ENCODE measurements at places on chromosomes 11 and 22. TPM values are rescaled to one million over a fixed set of nuclear protein-coding genes. Genes with fewer than 3 reads are reported as not detected.

GRCh38 chr22:43035250-43035649 is 20.3 kb upstream of the PACSIN2 start:
- DNase-seq: no peak

DNA sequence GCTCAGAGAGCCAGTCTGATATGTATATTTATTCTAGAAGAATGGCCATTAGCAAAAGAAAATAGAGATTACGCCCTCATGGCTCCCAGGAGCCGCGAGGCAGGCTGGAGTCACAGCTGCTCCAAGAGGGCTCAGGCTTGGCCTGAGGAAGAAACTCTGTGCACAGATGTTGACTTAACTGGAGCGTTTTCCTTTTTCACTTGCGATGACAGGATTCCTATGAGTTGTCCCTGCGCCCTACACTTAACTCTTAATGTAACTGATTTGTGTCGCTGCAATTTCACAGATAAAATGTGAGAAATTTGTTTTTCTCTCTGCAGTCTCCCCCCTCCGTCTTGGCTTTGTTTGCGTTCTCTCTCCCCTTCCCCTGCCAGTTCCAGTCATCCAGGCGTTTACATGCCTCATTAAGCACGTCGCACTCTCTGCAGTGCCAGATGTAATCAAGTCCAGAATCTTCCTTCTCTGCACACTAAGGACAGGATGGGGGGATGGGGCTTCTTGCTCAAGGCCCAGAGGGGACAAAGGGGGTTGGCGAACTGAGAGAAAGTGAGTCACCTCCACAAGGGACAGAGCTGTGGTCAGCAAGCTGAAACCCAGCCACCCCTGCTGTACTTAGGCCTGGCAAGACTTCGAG is 1060.1 kb downstream of the NTM start:
- peak; percentile 32 for DNase-seq

- no peak for DNase-seq
These were observed 47.7 kb downstream of the PDE2A start for GRCh38 chr11:72626414-72626936.

DNA sequence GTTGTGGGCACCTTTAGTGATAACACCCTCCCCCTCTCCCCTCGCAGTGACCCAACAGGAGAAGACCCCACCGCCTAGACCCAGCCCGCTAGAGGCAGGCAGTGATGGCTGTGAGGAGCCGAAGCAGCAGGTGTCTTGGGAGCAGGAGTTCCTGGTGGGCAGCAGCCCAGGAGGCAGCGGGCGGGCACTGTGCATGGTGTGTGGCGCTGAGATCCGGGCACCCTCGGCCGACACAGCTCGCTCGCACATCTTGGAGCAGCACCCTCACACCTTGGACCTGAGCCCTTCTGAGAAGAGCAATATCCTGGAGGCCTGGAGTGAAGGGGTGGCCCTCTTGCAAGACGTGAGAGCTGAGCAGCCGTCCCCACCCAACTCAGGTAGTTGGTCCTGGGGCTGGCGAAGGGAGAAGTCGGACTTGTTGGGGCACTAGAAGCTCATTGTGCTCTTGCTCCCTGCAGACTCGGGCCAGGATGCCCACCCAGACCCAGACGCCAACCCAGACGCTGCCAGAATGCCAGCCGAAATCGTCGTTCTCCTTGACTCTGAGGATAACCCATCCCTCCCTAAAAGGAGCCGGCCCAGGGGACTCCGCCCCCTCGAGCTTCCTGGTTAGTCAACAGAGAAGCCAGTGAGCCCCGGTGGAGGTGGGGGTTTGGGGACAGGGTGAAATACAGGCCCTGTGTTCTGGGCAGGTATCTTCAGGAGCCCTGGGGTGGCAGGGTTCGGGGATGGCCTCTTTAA is 4.7 kb downstream of the SPINDOC start:
- DNase-seq: no peak

Gene DBX1
- not detected for total RNA-seq

DNA sequence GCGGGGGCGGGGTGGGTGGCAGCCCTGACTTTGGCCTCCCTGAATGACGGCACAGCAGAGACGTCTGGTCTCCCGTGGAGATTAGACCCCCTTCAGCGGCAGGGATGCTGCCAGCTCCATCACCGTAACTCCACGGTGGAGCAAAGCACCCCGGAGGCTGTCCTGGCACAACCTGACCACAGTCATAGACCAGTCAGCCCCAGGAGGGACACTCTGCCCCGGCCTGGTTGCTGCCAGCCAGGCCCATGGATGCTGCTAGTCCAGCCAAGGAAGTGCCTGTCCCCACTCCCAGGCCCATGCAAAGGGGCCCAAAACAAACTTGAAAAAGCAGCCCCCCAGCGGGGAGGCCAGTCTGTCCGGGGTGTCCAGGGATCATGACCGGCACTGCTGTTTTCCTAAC is 11.5 kb upstream of the ANO1 start:
- no peak for DNase-seq

- no peak for DNase-seq
These were observed 53.3 kb downstream of the TPBGL start for GRCh38 chr11:75293903-75294302.

DNA sequence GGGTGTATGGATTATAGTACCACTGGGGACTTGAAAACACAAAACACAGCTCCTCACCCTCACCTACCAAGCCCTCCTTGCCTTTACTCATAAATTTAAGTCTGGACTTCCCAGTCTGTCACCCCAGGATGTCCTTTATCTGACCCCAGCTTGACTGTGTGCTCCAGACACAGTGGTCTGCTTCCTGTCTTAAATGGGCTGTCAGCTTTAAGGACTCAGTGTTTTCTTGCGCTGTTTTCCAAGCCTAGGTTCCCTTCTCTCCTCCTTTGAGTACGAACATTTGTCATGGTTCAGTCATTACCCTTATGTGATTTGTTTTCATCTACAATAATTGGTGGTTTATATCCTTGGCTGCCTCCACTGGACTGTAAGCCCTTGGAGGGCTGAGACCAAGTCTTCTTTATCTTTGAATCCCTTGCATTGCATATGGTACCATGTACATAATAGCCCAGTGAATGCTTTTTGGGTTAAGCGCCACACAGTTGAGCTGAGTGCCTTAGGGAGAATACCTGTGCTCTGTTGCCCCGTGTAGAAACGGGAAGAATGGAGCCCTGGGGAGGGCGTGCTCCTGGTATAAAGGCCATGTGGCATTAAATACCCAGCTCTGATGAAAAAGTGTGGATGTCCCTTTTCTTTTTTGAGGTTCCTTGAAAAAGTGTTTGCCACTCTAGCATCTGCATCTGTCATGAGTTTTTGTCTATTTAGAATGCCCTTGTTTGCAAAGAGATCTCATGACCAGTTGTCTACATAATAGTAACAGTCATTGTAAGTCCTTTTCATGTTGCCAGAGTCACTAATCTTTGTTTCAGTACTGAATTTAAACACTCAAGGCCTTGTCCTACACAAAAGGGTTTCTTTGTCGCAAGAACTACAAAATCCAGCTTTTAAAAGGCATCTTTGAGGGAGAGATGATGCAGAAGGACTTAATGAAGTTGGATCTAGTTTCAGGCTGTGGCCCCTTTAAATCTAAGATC is 14.0 kb downstream of the PANX1 start:
- DNase-seq: no peak

DNA sequence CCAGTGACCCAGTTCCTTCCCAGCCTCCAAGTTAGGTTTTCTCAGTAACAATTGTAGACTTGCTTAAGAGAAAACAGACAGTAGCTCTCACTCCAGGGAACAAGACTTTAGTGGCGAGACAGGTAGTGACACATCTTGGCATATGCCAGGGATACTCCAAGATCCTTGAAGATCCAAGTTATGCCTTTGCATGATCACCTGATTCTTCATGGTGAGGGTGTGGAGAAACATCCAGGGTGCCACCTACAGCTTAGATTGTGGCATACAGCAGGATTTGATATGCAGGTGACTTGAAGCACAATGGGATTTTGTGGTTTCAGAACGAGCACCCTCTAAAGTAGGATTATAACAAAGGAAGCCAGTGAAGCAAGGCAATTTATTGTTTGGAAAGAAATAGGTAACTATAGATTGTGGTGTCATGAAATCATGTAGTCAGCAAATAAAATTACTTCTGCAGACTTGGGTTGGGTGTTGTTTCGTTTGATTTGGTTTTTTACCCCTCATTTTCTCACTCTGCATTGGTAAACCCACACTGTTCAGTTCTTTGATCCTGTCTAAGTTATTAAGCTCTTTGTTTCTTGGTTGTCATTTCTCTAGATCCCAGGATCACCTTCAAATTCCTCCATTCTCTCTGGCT is 9.2 kb downstream of the POU2AF3 start:
- no peak for DNase-seq
